Nephron progenitor cell (in vitro differentiated cells): ENCODE measurements at places on chromosomes 11 and 22.

GRCh38 chr22:44181912-44182587, 1.3 kb downstream of the PARVG start:
- no peak for DNase-seq

- DNase-seq: no peak
These were observed 1.6 kb downstream of the OR10A2 start for GRCh38 chr11:6864438-6864837.

DNA sequence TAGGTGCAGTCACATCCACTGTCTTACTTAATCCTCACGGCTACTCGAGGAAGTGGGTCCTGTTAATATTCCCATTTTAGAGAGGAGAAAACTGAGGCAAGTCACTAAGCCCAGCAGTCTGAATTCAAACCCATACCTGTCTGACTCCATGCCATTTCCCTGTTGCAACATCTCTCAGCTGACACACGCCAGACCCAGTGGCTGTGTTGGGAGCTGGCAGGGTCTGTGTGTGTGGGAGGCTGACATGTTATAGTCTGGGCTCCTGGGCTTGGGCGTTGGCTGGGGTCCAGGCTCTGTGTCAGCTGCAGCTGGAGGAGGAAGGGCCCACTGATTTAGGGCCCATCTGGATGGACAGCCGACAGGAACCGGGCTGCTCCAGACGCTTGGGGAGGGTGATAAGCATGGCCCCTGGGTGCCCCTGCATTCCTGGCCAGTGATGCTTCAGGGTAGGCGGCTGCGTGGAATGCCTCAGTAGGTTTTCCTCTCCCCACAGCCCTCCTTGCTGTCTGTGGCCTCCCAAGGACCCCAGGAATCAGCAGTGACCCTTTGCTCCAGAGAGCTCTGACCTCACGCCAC, 562.5 kb downstream of the MN1 start:
- peak; percentile 48 for DNase-seq

DNA sequence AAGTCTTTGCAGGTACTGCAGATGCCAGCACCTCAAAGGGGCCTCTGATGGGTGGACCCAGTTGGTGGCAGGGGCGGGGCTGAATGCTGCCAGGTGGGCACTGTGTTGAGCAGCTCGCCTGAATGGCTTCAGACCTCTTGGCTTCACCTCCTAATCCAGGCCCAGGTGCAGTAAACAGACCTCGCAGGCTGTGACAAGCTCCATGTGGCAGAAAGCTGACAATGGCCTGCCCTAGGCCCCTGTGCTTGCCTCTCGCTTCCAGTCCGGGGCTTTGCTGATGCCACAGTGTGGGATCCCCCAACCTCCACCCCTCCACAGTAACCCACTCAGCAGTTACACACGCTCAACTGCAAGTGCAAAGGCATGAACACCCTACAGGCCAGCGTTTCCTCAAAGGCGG, 9.4 kb downstream of the IGLL1 start:
- DNase-seq: no peak

DNA sequence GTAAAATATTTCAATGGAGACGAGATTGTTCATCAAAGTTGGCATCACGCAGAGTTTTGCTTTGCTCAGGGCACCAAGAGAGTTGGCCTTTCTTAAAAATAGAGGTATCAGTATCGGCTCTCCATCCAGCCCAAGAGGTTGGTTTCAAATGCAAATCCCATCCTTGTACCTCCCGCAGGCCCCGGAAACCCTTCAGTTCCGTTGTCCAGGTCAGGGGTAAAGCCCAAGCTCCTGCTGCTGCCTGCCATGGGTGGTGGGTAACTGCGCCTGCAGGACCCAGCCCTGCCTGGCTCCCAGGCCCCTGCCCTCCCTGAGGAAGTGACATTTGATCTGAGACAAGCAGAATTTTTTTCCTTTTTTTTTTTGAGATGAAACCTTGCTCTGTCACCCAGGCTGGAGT, 49.3 kb upstream of the RTL6 start:
- no peak for DNase-seq

GRCh38 chr22:26977741-26978376, 320.5 kb downstream of the MIAT start:
- peak; percentile 16 for DNase-seq

GRCh38 chr22:35558031-35558430, 17.4 kb downstream of the RASD2 start:
- no peak for DNase-seq

GRCh38 chr11:9462172-9462799, 1.5 kb downstream of the ZNF143 start:
- DNase-seq: no peak

DNA sequence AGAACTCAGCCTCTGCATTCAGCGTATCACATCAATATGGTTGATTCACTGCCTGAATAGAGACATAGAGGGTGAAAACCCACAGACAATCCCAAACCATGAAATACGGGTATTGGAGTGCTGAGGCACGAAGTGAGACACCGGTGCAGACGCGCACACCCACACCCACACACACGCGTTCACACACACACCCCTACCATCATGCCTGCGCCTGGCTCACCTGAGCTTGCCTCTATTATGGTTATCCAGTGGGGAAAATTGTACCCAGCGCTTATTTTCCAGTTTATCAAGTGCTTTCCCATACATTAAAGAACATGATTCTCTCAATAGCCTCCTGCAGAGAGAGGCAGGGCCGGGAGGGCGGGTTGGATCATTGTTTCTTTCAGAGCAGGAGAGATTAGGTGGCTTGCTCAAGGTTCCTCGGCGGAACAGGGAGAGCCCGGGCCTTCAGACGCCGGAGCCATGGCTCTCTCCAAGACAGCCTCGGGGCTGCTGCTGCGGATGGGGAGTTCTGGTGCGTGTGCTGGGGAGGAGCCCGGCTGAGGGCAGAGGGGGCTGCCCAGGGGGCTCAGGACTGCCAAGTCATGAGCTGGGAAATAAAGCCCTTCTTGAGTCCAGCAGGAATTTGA, 78.9 kb upstream of the THY1 start:
- DNase-seq: no peak
